K562 (cell line): ENCODE measurements at places on chromosomes 7 and 10. TPM values are rescaled to one million over a fixed set of nuclear protein-coding genes. Genes with fewer than 3 reads are reported as not detected.

Gene PRPS1L1
- total RNA-seq: not detected in 2 replicates

Gene SLC25A13
- total RNA-seq: 71.2 and 71.5 TPM in 2 replicates

Gene CCDC172
- total RNA-seq: not detected in 2 replicates

DNA sequence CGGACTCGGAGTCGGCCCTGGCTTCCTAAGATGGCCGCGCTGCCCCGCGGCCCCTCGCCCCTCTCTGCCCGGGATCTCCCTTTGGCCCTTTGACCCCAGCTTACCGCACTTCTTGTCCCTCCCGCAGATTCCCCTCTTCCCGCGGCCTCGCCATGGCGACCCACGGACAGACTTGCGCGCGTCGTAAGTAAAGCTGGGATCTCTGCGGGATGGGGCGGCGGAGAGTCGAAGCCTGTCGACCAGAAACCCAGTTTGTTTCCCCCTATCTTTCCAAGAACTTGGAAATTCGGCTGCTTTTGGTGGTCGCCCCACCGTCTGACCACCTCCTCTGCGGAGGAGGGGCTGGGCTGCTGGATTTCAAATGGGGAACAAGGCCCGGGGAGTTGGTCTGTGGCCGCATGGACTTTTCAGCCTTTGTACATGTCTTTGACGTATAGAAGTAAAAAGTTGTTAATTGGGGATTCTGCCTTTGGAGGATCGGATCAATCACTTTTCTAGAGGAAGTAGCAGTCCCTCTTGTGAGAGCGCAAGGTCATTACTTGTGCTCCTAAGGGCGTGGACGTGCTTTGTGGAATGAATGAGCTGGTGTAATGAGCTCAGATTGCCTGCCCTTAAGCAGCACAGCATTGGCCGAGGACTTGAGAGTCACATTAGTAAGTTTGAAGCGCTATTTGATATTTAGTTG lies 553 bp downstream of the VDAC2 start:
- peak; percentile 86 for DNase-seq
- no peaks in the 10 kb centered on the region for H3K27me3 ChIP-seq
- H3K27ac ChIP-seq: peak overlapping the region; percentile 97
- peak overlapping the region; percentile 97 for H3K4me3 ChIP-seq

DNA sequence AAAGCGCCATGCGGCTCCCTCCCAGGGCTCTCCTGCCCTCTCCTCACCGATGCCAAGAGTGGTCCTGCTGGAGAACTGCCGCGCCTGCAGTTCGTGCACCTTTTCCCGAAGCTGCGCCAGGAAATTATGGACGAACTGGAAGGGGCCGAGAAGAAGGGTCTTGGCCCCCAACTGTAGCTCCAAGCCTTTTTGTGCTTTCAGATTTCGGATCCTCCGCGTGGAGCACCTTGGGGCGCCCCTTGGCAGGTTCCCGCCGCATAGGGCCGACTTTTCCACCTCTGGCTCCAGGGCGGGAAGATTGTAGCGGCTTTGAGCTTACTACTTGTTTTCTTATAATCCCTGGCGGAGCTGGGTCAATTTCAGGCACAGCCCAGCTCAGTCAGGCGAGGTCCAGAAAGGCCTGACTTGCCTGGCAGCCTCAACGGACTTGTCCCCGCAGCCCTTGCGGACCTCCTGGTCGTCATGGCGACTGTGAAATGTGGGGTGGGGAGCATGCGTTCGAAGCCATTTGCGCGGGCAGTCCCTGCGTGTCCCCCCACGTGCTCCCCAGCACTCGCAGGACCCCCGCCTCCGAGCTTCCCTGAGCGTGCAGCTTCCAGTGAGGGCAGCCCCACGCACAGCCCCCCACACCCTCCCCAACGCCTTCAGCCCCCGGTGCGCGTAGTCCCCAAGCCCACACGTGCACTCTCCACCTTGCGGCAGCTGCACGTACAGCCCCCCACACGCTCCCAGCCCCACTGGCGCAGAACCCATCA lies 129.9 kb downstream of the KBTBD2 start:
- peaks cover 5% of the 10 kb centered on the region; the same call in 1 of the 3 replicates for H3K36me3 ChIP-seq
- no peaks in the 10 kb centered on the region; the same call in 1 of the 2 replicates for H3K4me1 ChIP-seq
- no peak overlapping the region for H3K4me3 ChIP-seq

GRCh38 chr7:77651575-77652162 lies 44.6 kb upstream of the RSBN1L start:
- no peaks in the 10 kb centered on the region for H3K36me3 ChIP-seq
- no peaks in the 10 kb centered on the region for H3K4me1 ChIP-seq
- no peak overlapping the region for H3K4me3 ChIP-seq
- H3K27me3 ChIP-seq: no peaks in the 10 kb centered on the region
- peak; percentile 53 for DNase-seq
- H3K27ac ChIP-seq: no peak overlapping the region

DNA sequence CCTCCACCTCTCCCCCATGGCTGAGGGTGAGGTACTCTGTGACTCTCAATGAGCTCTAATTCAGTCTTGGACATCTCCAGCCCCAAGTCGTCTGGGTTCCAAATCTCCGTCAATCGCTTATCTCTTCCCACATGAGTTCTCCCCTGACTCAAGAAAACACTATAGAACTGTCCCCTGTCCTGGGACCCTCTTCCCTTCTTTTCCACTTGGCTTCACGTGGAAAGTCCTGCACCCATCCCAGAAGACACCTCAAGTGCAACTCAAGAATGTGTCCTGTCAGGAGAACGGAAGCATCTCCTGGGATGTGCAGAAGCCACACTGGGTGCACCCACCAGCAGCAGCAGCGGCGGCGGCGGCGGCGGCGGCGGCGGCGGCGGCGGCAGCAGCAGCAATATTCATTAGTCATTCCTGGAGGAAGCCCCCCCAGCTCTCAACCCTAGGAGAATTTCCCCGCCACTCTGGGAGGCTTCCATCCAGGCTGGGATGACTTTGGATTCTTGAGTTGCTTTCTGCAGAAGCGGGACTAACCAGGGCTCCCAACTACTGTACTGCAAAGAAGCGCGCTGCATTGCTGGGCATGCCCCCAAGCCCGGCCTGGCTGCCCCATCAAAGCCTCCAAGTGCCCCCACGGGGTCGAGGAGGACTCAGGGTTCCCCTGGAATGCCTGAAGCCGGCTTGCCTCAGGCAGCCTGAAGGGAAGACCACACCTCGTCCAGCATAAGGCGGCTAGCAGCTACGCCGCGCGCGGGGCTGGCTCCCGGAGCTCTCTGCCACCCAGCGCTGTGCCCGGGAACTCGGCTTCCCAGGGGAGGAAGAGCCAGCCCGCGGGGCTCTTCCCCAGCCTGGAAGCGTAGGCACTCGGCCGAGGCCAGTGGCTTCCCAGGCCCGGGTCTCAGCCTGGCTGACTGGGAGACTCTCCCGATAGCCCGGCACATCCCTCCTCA lies 1.0 kb downstream of the CRTAC1 start:
- no peaks in the 10 kb centered on the region for H3K4me1 ChIP-seq
- DNase-seq: no peak
- H3K27ac ChIP-seq: no peak overlapping the region
- H3K36me3 ChIP-seq: no peaks in the 10 kb centered on the region
- no peak overlapping the region for H3K4me3 ChIP-seq

Gene GPC2
- 4.7 and 5.1 TPM in 2 replicates for total RNA-seq

Gene SEMA3D
- 0.04 and 0.11 TPM in 2 replicates for total RNA-seq

Gene NACAD
- total RNA-seq: 0.02 and 0.04 TPM in 2 replicates

Gene KAT6B
- 9.0 and 10.2 TPM in 2 replicates for total RNA-seq

GRCh38 chr10:89476150-89476549 lies 59.2 kb downstream of the SLC16A12 start:
- no peak overlapping the region for H3K4me3 ChIP-seq
- no peaks in the 10 kb centered on the region for H3K36me3 ChIP-seq
- DNase-seq: no peak
- H3K4me1 ChIP-seq: no peaks in the 10 kb centered on the region
- no peaks in the 10 kb centered on the region for H3K27me3 ChIP-seq

Gene NEUROG3
- total RNA-seq: not detected in 2 replicates

GRCh38 chr7:19051767-19052375 lies 65.6 kb downstream of the TWIST1 start:
- H3K27ac ChIP-seq: no peak overlapping the region
- H3K36me3 ChIP-seq: no peaks in the 10 kb centered on the region
- no peaks in the 10 kb centered on the region for H3K4me1 ChIP-seq
- H3K27me3 ChIP-seq: no peaks in the 10 kb centered on the region
- H3K4me3 ChIP-seq: no peak overlapping the region

GRCh38 chr10:21083861-21084260 lies 186.8 kb upstream of the NEBL start:
- H3K27ac ChIP-seq: no peak overlapping the region
- no peaks in the 10 kb centered on the region for H3K27me3 ChIP-seq
- H3K4me3 ChIP-seq: no peak overlapping the region
- no peaks in the 10 kb centered on the region for H3K4me1 ChIP-seq

DNA sequence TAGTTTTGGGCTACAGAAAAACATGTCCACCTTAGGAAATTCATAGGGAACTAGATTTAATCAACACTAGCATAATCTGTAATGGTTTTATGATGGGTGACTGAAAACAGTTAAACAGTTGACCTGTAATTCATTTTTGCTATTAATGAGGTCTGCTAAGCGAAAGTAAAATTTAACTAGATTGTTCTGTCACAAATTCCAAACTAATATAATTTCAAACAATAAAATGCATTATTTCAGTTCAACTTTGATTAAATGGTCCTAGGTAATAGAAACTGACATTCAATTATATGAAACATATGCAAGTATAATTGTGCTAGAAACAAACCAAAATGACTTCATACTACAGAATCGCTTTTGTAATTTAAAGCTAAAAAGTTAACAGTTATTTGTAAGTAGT lies 6.9 kb downstream of the NOC3L start:
- H3K27me3 ChIP-seq: no peaks in the 10 kb centered on the region
- peaks cover 88% of the 10 kb centered on the region for H3K36me3 ChIP-seq
- no peak overlapping the region for H3K27ac ChIP-seq
- H3K4me1 ChIP-seq: no peaks in the 10 kb centered on the region

DNA sequence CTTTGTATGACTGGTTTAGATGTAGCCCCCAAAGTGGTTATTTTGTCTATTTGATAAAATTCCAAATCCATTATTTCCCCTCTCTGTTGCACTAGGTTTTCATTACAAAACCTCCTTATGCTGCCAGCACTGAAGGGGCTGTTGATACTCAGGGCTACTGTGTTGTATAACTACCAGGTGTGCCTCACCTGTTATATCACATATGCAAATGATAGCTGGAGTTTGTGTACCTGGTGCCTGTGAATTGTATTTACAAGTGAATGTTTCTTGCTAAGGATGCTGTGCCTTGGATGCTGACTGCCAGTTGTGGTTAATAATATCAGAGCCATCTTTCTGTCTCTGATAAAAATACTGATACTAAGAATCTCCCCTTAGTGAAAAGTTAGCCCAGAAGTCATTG lies 84.8 kb upstream of the CCDC6 start:
- H3K4me3 ChIP-seq: no peak overlapping the region
- no peaks in the 10 kb centered on the region; the same call in 2 of the 3 replicates for H3K27me3 ChIP-seq
- no peak overlapping the region for H3K27ac ChIP-seq
- no peaks in the 10 kb centered on the region for H3K4me1 ChIP-seq
- no peaks in the 10 kb centered on the region for H3K36me3 ChIP-seq
- no peak for DNase-seq

DNA sequence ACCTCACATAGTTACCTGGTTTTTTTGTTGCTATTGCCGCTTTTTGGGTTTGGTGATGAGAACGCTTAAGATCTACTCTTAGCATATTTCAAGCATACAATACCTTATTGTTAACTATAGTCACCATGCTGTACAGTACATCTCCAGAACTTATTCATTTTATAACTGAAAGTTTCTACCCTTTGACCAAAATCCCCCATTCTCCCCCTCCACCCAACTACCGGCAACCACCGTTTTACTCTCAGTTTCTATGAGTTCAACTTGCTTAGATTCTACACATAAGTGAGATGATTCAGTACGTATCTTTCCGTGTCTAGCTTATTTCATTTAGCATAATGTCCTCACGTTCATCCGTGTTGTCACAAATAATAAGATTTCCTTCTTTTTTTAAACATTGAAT lies 86.7 kb upstream of the IL6 start:
- H3K27ac ChIP-seq: no peak overlapping the region
- no peaks in the 10 kb centered on the region for H3K27me3 ChIP-seq
- H3K36me3 ChIP-seq: no peaks in the 10 kb centered on the region; the same call in 2 of the 3 replicates
- no peak overlapping the region for H3K4me3 ChIP-seq
- H3K4me1 ChIP-seq: no peaks in the 10 kb centered on the region

DNA sequence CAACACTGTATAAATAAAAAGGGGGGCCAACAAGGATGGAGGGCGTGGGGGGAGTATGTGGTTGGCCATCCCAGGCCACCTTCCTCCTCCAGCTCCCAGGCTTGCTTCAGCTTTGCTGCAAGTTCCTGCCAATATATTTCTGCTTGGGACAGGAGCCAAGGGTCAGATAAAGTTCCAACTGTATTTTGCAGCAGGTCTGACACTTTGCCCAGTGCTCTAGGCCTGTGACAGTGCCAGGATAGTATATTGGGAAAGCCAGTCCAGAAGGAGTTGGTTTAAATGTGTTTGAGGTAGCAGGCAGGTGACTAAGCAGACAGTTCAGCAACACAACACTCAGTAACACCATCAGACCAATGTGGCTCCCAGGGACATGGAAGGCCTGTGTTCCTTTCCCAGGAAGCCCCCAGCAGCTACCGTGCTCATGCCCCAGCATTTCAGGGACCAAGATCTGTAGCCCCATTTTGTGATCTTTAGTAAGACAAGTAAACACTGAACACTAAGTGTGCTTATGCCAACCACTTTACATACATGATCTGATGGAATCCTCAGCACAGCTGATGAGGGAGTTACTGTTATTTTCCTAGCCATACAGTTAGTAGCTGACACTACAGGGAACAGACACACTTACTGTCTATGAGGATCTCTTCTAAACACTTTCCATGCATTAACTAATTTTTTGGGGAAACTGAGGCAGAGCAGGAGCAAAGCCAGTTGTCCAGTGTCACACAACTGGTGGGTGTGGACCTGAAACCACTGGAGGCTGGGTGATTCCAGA lies 38.9 kb downstream of the DNAJB12 start:
- H3K4me1 ChIP-seq: peaks cover 32% of the 10 kb centered on the region
- no peaks in the 10 kb centered on the region for H3K36me3 ChIP-seq
- peak overlapping the region; percentile 15; the same call in 2 of the 3 replicates for H3K27ac ChIP-seq
- no peak for DNase-seq
- H3K27me3 ChIP-seq: no peaks in the 10 kb centered on the region
- H3K4me3 ChIP-seq: no peak overlapping the region

- no peaks in the 10 kb centered on the region for H3K36me3 ChIP-seq
- peaks cover 46% of the 10 kb centered on the region for H3K27me3 ChIP-seq
- DNase-seq: peak; percentile 46
- H3K4me3 ChIP-seq: no peak overlapping the region
- peaks cover 37% of the 10 kb centered on the region for H3K4me1 ChIP-seq
- no peak overlapping the region for H3K27ac ChIP-seq
Measured at GRCh38 chr10:100827819-100828737, 82.7 kb downstream of the PAX2 start.

DNA sequence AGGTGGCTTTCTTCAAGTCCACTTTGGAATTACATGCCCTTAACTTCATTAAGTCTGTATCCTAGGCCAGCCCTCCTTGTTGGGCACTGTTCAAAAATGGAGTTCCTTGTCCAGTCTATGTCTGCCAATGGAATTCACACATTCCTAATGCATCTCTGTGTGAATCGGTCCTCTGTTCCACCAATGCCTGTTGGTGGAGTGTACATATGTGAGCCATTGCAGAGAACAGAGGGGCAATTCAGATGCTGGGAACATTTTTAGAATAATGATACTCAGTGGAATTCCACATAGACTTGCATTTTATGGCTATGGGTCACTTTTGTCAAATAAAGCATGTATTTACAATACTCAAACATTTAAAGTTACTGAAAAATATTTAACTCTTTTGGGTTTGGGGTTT lies 108.3 kb downstream of the COL28A1 start:
- no peak overlapping the region for H3K27ac ChIP-seq
- no peak overlapping the region for H3K4me3 ChIP-seq
- H3K27me3 ChIP-seq: peaks cover 11% of the 10 kb centered on the region; the same call in 1 of the 2 replicates
- peaks cover 5% of the 10 kb centered on the region; the same call in 2 of the 3 replicates for H3K4me1 ChIP-seq
- no peak for DNase-seq

GRCh38 chr10:24237801-24238395 lies 29.0 kb downstream of the KIAA1217 start:
- no peaks in the 10 kb centered on the region; the same call in 2 of the 3 replicates for H3K27me3 ChIP-seq
- no peak overlapping the region for H3K27ac ChIP-seq
- DNase-seq: no peak
- no peaks in the 10 kb centered on the region for H3K4me1 ChIP-seq
